Tibial nerve (tissue), 4 donors: ENCODE measurements at places on chromosomes 12 and 14. TPM values are rescaled to one million over a fixed set of nuclear protein-coding genes. Genes with fewer than 3 reads are reported as not detected.

DNA sequence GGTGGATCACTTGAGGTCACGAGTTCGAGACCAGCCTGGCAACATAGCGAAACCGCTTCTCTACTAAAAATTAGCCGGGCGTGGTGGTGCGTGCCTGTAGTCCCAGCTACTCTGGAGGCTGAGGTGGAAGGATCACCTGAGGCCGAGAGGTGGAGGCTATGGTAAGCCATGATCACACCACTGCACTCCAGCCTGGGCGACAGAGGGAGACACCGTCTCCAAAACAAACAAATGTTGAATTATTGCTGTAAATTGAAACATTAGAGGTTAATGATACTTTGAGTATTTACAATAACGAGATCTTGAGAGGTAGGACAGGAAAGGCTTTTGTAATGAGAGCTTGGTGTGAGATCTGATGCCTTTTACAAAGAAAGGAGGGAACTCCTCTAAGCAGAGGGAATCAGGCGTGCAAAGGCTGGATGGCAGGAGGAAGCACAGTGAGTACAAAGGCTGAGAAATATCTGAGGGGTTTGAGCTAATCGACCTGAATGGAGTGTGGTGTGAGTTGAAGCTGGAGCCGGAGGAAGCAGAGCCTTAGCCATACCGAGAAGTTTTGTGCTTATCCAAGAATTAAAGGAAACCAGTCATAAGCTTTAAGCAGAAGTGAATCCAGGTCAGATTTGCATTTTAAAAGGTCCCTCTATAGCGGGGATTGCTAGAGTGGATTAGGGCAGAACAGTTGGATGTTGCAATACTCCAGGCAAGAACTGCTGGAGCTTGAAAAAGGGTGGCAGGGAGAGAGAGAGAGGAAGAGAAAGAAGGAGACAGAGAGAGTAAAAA, 1.1 kb downstream of the RHNO1 start:
- H3K27ac ChIP-seq, result peak overlapping the region; percentile 98
- H3K27me3 ChIP-seq, result no peaks in the 10 kb centered on the region
- no peaks in the 10 kb centered on the region for H3K36me3 ChIP-seq
- peaks cover 25% of the 10 kb centered on the region for H3K4me1 ChIP-seq
- peak overlapping the region; percentile 85 for H3K4me3 ChIP-seq

- H3K36me3 ChIP-seq, result no peaks in the 10 kb centered on the region
- DNase-seq, result no peak
- no peak overlapping the region for H3K27ac ChIP-seq
- H3K4me3 ChIP-seq, result no peak overlapping the region
- H3K4me1 ChIP-seq, result no peaks in the 10 kb centered on the region
- H3K27me3 ChIP-seq, result no peaks in the 10 kb centered on the region
These were observed 73.7 kb upstream of the RAP1B start for GRCh38 chr12:68536885-68537485.

OR8S1 gene
- 0.78 TPM for total RNA-seq

- no peak for DNase-seq
- no peak overlapping the region for H3K4me3 ChIP-seq
These were observed 77.7 kb downstream of the MAP3K9 start for GRCh38 chr14:70731447-70732239.

DNA sequence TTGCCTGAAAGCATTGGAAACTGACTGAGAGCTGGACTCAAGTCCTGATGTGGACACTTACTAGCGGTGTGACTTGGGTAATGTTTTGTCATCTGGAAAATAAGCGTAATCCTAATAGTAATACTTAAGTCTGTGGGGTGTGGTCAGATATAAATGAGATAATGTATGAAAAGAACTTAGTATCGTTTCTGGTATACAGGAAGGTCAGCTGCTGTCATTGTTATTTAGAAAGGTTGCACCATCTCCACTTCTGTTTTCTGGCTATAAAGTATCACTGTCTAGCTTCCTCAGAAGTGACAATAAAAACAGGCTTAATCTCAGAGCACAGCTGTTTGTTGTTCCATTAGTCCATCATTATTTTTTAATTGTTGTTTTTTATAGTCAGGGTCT, 34.1 kb upstream of the TUBA1C start:
- H3K4me1 ChIP-seq, result peaks cover 7% of the 10 kb centered on the region
- no peak overlapping the region for H3K27ac ChIP-seq
- no peaks in the 10 kb centered on the region for H3K36me3 ChIP-seq
- no peaks in the 10 kb centered on the region for H3K27me3 ChIP-seq
- no peak overlapping the region for H3K4me3 ChIP-seq

DNA sequence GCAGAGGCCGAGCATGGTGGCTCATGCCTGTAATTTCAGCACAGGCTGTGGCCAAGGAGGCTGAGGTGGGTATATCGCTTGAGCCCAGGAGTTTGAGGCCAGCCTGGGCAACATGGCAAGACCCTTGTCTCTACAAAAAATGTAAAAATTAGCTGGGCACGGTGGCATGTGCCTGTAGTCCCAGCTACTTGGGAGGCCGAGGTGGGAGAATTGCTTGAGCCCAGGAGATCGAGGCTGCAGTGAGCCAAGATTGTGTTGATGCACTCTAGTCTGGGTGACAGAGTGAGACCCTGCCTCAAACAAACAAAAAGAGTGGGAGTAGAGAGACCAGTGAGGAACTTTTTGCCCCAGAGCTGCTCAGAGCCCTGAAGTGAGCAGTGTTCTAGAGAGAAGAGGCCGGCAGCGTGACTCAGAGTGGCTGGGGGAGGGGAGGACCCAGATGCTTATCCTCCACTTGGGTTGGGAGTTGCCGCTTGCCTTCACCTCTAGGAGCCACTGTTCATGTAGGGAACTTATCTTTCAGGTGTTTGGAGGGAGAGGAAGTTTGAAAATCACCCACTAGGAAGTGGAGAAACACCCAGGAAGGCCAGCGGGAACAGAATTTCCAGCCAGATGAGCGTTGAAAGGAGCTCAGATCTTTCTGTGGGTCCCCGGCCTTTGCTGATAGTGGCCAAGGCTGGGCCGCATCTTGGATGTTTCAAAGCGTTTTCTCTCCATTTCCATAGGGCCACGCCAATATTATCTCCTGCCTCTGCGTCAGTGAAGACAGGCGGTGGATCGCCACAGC, 15.3 kb downstream of the CFAP251 start:
- no peak overlapping the region for H3K4me3 ChIP-seq
- H3K27me3 ChIP-seq, result no peaks in the 10 kb centered on the region
- H3K36me3 ChIP-seq, result no peaks in the 10 kb centered on the region
- H3K4me1 ChIP-seq, result no peaks in the 10 kb centered on the region
- H3K27ac ChIP-seq, result no peak overlapping the region
- DNase-seq, result no peak

RTN1 gene
- total RNA-seq, result 13.1 TPM

DNA sequence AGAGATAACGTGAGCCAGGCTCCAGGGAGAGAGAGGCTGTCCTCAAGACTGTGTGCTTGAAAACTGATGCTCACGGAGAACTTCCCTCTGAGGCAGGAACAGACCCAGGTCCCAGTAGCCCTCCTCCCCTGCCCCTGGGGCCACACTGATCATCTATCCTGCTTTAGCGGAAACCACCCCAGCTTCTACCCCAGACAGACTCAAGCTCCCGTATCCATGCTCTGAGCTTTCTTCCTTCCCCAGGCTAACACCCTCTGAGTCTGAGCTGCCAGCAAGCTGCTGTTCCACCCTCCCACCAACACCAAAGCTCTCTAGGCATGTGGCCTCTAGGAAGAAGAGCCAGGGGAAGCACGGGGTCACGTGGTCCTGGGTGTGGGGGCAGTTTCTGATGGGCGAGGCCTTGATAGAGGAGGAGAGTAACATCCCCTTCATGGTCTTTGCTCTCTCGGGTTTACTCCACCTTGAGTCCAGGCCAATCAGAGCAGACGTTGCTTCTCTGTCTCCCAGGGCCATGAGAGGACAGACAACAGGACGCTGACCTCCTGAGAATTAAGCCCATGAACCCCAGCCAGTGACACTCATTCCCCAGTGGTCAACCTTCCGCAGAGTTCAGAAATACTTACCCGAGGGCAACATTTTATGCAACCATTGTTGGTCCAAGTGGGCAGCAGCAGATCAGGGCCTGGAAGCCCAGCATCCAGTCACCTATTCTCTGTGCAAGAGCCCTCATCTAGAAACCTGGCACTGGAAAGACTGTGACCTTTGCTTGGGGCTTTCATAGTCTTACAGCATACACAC, 1.4 kb downstream of the PCK2 start:
- no peaks in the 10 kb centered on the region for H3K4me1 ChIP-seq
- H3K27ac ChIP-seq, result peak overlapping the region; percentile 88
- peaks cover 26% of the 10 kb centered on the region for H3K36me3 ChIP-seq
- peak; percentile 37 for DNase-seq

PKP2 gene
- total RNA-seq, result 35.0 TPM

DNA sequence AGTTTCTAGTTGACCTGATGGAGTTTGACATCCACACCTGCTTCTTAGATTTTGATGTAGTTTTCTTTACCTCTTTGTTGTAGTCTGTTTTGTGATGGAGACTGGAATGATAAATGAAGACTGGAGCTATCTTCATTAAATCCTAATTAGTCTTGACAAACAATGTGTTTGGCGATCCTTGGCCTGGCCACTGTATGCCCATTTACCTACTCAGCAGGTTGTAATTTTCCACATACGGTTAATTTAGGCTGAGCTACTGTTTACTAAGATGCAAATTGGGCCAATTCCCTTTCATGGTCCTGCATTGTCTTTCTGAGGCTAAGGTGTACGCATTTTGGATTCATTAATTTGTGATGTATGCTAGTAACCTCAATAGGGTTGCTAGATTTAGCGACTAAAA, at the start of gene TAS2R7:
TSS of gene TAS2R7 (minus strand) at position 41 of the 400 bp plus-strand sequence. CDS start 57 bp downstream, outside the sequence.
- H3K27me3 ChIP-seq, result no peaks in the 10 kb centered on the region
- no peaks in the 10 kb centered on the region for H3K4me1 ChIP-seq
- no peak within 1 kb of the TSS for H3K27ac ChIP-seq

DNA sequence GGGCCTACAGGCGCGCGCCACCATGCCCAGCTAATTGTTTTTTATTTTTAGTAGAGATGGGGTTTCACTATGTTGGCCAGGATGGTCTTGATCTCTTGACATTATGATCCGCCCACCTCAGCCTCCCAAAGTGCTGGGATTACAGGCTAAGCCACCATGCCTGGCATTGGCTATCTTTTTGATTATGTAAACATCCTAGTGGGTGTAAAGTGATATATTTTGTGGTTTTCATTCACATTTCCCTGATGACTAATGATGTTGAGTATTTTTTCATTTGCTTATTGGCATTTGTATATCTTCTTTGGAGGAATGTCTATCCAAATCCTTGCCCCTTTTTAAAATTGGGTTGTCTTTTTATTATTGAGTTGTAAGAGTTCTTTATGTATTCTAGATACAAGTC, 16.3 kb downstream of the CREBL2 start:
- no peaks in the 10 kb centered on the region for H3K4me1 ChIP-seq
- no peaks in the 10 kb centered on the region for H3K27me3 ChIP-seq
- H3K36me3 ChIP-seq, result no peaks in the 10 kb centered on the region
- no peak overlapping the region for H3K27ac ChIP-seq
- H3K4me3 ChIP-seq, result no peak overlapping the region
- DNase-seq, result no peak

DNA sequence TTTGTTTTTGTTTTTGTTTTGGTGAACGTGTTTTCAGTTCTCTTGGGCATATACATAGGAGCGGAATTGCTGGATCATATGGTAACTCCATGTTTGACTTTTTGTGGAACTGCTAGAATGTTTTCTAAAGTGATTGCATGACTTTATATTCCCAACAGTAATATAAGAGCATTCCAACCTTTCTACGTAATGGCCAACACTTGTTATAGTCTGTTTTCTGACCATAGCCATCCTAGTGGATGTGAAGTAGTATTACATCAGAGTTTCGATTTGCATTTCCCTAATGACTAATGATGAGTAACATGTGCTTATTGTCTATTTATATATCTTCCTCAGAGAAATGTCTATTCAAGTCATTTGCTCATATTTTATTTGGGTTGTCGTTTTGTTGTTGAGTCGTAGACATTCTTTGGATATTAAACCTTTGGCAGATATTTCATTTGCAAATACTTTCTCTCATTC, 268.7 kb downstream of the AEBP2 start:
- H3K4me3 ChIP-seq, result no peak overlapping the region
- H3K27me3 ChIP-seq, result no peaks in the 10 kb centered on the region
- H3K27ac ChIP-seq, result no peak overlapping the region
- H3K4me1 ChIP-seq, result no peaks in the 10 kb centered on the region

DNA sequence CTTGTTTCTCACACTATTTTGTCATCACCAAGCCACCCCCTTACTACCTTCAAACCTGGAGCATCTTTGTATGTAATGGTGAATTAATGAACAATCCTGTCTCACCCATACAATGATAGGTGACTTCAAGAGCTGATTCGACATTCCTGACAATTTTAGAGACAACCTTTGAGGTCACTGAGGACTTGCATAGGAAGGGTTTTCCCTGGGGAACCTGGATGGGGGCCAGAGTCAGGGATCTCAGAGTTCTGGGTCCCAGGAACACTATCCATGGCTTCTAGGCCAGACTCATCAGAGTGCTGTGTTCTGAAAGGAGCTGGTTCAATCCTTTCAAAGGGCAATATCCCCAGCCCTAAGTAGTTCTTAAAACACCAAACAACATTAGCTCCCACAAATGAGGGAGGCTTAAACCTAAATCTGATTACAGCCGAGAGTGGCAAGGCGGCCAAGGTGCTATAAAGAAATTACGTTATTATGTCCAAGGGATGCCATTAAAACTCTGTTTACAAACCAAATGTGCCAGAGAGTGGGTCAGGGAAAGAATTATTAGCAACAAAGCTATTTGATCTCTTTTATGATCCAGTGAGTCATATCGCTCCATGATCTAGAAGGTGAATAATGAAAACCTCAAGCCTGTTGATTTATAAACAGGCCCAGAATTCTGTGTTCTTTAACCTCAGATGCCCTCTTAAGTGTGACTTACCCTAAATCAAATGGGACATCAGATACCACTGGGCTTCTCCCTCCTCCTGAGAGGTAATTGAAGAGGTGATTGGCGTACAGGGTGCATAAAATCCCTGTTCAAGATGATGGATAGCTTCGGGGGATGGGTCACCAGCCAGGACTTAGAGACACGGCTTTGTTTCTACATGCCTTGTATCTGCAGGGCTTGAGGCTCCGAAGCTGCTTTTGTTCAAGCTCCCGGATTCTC, 230.2 kb upstream of the TBX3 start:
- no peak overlapping the region for H3K4me3 ChIP-seq
- no peaks in the 10 kb centered on the region for H3K36me3 ChIP-seq
- no peaks in the 10 kb centered on the region for H3K27me3 ChIP-seq
- DNase-seq, result no peak

DNA sequence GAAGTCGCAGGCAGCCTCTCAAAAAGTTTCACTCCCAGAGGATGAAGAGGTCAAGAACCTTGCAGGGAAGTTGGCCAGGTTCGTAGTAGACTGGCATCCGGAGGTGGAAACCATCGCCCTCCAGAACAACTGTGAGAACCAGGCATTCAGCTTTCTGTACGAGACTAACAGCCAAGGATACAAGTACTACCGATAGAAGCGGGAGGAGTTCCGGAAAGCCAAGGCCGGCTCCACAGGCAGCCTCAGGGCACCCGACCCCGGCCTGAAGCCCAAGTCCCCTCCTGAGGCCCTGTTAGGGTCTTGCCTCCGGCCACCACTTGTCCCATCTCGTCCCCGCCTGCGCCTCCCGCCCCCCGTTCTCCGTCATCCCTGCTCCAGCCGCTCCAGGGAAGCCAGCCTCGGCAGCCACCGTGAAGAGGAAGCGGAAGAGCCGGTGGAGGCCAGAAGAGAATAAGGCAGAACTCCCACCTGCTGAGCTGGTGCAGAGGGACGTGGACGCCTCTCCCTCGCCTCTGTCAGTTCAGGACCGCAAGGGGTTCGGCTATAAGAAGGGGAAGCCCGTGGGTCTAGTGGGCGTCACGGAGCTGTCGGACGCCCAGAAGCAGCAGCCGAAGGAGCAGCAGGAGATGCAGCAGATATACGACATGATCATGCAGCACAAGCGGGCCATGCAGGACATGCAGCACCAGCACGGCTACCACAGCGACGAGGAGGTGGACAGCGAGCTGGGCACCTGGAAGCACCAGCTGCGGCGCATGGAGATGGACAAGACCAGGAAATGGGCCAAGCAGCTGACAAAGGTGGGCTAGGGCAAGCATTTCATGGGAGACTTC, 366.8 kb upstream of the ATXN7L3B start:
- DNase-seq, result no peak
- no peaks in the 10 kb centered on the region for H3K36me3 ChIP-seq
- no peaks in the 10 kb centered on the region for H3K27me3 ChIP-seq
- H3K27ac ChIP-seq, result no peak overlapping the region
- H3K4me1 ChIP-seq, result no peaks in the 10 kb centered on the region
